ENCODE measurements at places on chromosomes 6 and 20. TPM values are rescaled to one million over a fixed set of nuclear protein-coding genes. Genes with fewer than 3 reads are reported as not detected.
A peak's percentile ranks its signal among the peaks of the same experiment; 100 is the strongest.

DNA sequence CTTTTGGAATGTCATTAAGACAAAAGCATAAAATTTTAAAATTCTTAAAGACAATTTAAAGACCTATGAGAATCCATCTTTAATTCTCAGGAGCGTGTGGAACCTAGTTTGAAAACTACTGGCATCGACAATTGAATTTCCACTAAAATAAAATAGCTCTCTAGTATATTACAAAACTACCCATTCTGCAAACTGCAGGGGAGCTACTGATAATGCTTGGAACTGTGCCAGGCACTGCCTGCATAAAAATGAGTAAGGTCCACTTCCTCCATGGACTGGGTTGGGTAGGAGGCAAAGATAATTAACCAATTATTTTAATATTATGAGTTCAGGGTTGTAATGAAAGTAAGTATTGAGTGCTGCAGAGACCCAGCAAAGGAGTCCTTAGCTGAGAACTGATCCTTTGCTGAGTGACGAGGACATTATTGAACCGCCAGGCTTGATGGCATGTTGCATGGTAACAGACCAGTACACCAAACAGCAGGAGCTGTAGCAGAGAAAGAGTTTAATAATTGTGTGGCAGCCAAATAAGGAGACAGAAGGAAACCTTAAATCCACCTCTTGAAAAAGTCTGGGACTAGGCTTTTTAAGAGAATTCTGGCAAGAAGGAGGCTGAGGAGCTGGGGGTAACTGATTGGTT is 261.3 kb downstream of the ESR1 start:
- no peak for DNase-seq

BCAS1 gene
- not detected for total RNA-seq

DNA sequence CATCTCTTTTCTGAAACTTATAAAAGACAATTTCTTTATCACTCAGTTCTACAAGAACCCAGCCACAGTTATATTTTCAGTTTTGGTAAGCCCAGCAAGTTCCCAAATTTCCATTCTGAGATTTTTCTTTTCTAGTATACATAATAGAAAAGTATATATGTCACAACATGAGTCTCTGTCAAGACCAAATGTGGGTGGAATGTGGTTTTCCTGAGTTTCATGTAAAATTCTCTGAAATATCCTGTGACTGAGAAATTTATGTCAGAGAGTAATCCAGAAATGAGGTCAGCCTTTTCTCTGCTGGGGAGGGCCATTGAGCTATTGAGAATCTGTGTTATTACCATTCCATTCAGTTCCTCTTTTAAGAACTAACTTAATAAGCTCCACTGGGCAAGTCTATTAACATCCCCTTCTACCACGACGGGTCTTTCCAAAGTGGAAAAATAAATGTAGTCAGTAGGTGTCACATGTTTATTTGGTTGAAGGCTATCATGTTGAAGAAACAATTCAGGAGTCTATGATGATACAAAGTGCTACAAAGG is 100.7 kb upstream of the HMGN3 start:
- DNase-seq = no peak

PGM3 gene
- 13.0 TPM for total RNA-seq

ARMC12 gene
- 0.97 TPM for total RNA-seq

DNA sequence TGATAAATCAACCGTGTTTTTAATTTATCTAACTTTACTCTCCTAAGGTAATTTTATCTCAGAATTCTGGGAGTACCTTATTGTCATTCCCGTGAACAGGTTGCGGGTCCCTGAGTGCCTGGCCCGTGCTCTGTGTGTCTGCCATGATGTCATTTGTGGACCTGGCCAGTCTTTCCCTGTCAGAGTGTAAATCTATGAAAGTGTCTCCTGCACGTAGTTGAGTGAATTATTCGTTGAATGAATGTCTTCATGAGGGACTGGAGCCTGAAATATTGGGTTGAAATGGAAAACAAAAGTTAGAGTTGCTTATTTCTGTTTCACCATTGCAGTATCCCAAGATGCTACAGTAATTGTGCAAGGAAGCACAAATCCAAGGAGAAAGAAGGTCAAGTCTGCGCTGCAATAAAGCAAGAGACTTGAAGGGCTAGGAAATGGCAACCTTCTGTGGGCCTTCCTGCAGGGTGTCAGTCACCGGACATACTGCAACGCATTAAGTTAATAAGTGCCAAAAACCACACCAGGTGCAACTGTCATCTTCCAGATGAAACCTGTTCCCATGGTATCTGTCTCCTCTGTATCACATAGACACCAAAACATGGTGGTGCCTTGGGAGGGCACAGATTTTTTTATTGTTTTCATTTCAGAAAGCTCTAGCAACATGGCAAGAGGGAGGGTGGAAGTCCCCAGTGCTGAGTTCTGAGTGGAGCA is 135.5 kb downstream of the ZDHHC14 start:
- DNase-seq = no peak

BMP6 gene
- not detected for total RNA-seq

DNA sequence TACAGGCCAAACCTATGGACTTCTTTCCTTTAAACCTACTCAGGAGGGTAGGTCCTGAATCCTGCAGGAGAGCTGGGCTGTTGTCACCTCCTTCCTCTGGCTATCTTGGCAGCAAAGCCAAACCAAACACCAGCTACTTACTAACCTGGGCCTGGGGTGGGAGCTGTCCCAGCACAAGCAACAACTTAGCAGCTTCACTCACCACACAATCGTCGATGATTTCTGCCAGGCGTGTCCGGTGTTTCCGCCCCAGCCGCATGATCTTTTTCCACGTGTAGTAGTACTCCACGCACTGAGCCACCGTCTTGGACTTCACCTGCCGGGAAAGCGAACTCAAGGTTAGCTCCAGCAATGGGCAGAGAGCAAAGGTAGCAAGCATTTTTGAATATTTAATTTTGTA is 25.4 kb upstream of the MRPS10 start:
- no peak for DNase-seq

GRCh38 chr6:73017476-73017875 is 207.8 kb downstream of the KHDC1L start:
- no peak for DNase-seq

DNA sequence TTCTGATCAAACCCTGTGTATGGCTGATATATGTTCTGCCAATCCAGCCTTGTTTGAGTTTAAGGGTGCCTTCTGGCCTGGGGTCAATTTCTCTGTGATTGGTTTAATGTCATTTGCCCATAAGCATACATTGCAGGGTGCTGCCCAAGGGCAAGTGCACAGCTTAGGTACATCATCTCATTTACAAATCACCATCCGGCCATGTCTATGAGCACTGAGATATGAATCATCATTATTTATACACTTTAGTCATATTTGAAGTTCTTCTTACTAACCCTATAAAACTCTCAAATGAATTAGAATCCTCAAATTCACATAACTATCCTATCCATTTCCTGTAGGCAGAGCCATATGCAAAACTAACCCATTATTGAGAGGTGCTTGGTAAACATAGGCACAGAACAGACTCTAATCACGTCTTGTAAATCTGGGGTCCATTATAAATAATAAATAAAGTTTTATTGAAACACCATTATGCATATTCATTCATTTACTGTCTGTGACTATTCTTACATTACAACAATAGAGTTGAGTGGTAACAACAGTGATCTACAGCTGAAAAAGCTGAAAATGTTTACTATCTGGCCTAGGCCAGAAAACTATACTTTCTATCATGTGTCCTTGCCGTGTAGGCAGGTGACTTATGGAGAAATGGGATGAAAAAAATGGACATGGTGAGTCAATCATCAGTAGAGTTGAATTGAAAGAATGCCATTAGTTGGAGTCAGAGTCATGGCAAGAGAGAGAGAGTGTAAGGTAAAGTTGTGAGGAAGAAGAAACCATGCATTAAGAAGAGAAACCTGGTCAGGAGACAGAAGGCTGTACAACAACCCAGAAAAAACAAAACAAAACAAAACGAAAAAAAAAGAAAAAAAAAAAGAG is 25.0 kb downstream of the KCNQ5 start:
- DNase-seq = no peak

DEFB132 gene
- total RNA-seq = not detected

C6orf132 gene
- total RNA-seq = 0.08 TPM

DNA sequence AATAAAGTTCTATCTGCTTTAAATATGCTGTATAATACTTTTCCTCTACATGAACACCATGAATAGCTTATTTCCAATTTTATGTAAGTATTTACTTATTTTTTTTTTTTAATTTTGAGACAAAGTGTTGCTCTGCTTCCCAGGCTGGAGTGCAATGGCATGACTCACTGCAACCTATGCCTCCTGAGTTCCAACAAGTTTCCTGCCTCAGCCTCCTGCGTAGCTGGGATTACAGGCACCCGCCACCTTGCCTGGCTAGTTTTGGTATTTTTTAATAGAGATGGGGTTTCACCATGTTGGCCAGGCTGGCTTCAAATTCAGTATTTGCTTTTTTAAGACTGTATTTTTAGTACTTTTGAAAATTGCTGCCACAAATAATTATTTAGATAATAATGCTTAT is 1365.9 kb downstream of the GRIK2 start:
- no peak for DNase-seq

GRCh38 chr6:3428247-3428646 is 28.6 kb downstream of the SLC22A23 start:
- DNase-seq = no peak

TMEM244 gene
- total RNA-seq = 0.83 TPM

THBS2 gene
- not detected for total RNA-seq

GRCh38 chr20:1820138-1821079 is 74.8 kb upstream of the SIRPA start:
- DNase-seq = no peak

DNA sequence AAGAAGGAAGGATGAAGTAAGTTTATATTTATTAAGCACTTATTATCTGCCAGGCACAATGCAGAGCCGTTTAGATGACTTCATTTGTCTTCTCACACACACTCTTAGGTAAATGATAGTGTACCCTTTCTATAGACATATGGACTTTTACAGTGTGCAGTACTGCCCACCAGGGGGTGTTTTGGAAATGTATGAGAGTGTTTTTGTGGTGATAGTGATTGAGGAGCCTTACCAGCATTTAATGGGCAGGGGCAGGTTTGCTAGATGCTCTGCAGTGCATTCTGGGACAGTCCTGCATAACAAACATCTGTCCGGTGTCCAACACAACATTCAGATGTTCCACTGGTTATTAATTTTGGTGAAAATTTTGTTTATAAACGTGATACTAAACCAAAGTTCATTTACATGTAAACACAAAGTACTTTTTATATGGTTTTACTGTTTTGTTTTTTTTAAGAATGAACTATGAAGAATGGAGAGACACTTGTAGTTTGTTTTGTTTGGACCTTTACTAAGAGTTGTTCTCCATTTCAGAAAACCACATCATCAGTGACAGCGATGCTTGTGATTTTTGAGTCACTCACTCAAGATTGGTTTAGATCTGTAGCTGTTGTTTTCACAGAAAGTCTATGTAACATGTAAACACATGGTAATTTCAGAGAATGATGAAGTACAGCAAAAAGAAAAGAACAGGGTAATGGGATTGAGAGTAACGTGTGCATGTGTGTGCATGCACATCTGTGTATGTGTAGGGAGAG is 19.9 kb downstream of the KCNS1 start:
- no peak for DNase-seq

DNA sequence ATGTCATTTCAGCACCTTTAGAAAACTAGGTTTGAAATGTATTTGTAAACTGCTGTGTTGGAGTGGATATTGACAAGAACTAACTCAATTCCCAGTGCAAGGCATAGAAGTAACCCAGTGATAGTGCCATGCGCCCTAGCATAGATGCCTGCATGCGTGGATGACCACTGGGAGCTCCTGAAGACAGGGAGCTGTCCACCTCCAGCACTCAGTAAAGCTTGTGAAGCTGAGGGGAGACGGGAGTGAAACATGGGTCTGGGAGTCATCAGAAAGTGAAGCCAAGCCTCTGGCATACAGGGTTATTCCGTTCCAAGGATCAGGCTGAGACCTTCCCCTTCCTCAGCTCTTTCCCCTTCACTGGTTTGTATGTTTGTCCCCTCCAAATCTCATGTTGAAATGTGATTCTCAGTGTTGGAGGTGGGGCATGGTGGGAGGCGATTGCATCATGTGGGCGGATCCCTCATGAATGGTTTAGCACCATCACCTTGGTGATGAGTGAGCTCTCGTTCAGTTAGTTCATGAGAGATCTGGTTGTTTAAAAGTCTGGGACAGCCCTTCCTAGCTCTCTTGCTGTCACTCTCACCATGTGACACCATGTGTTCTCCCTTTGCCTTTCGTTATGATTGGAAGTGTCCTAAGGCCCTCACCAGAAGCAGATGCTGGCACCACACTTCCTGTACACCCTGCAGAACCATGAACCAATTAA is 146.5 kb upstream of the FERMT1 start:
- DNase-seq = no peak

AHI1 gene
- 19.9 TPM for total RNA-seq

SPAG4 gene
- total RNA-seq = 5.7 TPM

DNA sequence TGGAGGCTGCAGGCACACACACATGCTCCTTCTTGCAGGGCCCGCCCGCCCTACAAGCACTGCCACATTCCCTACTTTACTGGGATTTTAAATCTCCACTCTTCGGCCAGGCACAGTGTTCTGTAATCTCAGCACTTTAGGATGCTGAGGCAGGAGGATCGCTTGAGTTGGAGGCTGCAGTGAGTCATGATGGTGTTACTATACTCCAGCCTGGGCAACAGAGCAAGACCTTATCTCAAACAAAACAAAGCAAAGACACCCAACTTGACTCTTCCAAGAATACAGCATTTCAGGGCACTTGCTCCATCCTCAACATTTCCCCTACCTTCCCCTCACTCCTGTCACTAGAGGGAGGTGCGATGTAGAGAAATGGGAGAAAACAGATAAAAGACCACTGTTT is 194.0 kb downstream of the MYLK4 start:
- DNase-seq = no peak

ABHD16B gene
- total RNA-seq = not detected

- no peak for DNase-seq
Observed at GRCh38 chr6:100965067-100965466, 83.9 kb upstream of the ASCC3 start.

- no peak for DNase-seq
Observed at GRCh38 chr6:5813625-5814027, 193.1 kb downstream of the NRN1 start.

- no peak for DNase-seq
Observed at GRCh38 chr20:44097521-44098255, 89.3 kb downstream of the JPH2 start.

GRCh38 chr6:21767891-21768648 is 174.5 kb downstream of the SOX4 start:
- DNase-seq = no peak

DNA sequence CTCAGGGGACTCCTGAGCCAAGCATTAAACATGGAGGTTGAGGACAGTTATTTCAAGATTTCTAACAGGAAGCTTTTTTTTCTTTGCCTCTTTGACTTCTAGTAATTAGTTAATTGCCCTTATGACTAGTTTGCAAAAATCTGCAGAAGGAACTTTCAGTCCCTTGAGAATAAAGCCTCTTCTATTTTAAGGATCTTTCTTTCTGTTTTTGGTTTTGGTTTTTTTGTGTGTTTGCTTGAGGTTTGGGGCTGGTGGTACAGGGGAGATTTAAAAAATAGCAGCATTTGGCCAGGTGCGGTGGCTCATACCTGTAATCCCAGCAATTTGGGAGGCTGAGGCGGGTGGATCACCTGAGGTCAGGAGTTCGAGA is 259.3 kb downstream of the BMP7 start:
- no peak for DNase-seq

GRCh38 chr20:63639093-63639975 is 12.4 kb upstream of the GMEB2 start:
- peak; percentile 76 for DNase-seq

RGS17 gene
- not detected for total RNA-seq

STMND1 gene
- not detected for total RNA-seq

GRCh38 chr20:57938158-57939108 is 228.6 kb upstream of the PMEPA1 start:
- no peak for DNase-seq
